ENCODE measurements at places on chromosomes 4 and X. TPM values are rescaled to one million over a fixed set of nuclear protein-coding genes. Genes with fewer than 3 reads are reported as not detected.

PCDH18 gene
- 4.9 TPM for total RNA-seq

IL1RAPL1 gene
- 0.73 TPM for total RNA-seq

ENPEP gene
- total RNA-seq = 5.3 TPM

GAGE2A gene
- not detected for total RNA-seq

GRCh38 chr4:99485212-99485611 lies 25.6 kb upstream of the C4orf17 start:
- DNase-seq = no peak

GRCh38 chr4:140233791-140234696 lies 80.1 kb upstream of the MAML3 start:
- DNase-seq = no peak

- DNase-seq = no peak
These were observed 16.3 kb upstream of the DHRSX start for GRCh38 chrX:2517055-2517454.

- no peak for DNase-seq
These were observed 209.1 kb upstream of the HCCS start for GRCh38 chrX:10902001-10902400.

- DNase-seq = no peak
These were observed 27.2 kb upstream of the DHX15 start for GRCh38 chr4:24611575-24611974.

GRCh38 chr4:155707251-155707650 lies 40.6 kb downstream of the GUCY1A1 start:
- DNase-seq = no peak

DNA sequence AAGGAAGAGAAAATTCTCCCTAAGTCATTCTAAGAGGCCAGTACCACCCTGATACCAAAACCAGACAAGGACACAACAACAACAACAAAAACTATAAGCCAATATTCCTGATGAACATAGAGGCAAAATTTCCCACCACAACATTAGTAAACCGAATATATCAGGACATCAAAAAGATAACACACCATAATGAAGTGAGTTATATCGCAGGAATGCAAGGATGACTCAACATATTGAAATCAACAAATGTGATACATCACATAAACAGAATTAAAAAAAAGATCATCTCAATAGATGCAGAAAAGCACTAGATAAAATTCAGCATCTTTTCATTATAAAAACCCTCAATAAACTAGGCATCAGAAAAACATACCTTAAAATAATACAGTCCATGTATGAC lies 1844.4 kb upstream of the PCDH10 start:
- DNase-seq = no peak

- DNase-seq = no peak
These were observed 10.3 kb downstream of the ELOVL6 start for GRCh38 chr4:110188113-110188512.

Data from cardiac septum (tissue), 1 donor.